ENCODE measurements at places on chromosomes 2 and 18.
A peak's percentile ranks its signal among the peaks of the same experiment; 100 is the strongest.

GRCh38 chr18:52486052-52486451 is 146.1 kb downstream of the DCC start:
- DNase-seq, result no peak

DNA sequence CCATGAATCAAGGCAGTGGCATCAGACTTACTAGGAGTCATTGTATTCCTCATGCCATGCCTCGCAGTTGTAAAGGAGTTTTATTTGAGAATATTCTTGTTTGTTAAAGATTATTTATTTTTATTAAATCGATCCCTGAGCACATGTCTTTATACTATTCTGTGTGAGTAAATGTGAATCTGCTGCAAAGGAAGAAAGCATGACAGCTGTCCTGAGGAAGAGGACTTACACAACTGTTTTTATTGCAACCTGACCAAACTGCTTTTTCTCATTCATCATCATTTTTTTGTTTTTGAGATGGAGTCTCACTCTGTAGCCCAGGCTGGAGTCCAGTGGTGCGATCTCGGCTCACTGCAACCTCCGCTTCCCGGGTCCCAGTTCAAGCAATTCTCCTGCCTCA is 34.1 kb downstream of the INO80D start:
- no peak for DNase-seq

DNA sequence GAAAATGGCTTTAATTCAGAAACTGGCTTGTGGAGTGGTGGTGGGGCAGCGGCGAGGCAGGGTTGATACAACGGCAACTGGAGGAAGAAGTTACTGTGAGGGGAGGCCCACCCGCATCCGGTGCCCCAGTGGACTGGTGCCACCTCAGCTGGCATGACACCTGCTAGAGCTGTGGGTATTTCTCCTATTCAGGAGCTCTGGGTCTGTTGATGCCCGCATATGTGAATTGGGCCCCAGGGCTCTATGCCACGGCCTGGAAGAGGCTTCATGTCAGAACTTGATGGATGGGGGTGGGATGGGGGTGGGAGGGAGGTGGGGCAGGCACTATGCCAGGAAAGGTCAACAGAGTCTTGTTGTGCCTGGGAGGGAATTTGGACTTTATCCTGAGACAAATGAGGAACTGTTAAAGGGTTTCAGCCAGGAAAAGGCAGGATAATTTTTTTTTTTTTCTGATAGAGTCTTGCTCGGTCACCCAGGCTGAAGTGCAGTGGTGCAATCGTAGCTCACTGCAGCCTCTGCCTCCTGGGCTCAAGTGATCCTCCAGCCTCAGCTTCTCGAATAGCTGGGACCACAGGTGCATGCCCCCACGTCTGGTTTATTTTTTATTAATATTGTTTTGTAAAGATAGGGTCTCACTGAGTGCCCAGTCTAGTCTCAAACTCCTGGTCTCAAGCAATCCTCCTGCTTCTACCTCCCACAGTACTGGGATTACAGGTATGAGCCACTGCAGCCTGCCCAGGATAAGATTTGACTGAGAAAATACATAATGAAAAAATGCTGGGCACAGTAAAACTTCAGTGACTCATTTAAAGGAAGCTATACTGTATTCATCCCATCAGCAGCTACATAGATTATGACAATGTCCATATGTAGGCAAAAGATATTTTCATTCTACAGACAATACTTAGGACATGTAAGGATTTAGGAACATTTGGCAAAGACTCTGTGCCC is 52.6 kb downstream of the SH2D6 start:
- no peak for DNase-seq

- peak; percentile 50 for DNase-seq
Observed at GRCh38 chr2:71613953-71614925, 160.9 kb downstream of the DYSF start.

DNA sequence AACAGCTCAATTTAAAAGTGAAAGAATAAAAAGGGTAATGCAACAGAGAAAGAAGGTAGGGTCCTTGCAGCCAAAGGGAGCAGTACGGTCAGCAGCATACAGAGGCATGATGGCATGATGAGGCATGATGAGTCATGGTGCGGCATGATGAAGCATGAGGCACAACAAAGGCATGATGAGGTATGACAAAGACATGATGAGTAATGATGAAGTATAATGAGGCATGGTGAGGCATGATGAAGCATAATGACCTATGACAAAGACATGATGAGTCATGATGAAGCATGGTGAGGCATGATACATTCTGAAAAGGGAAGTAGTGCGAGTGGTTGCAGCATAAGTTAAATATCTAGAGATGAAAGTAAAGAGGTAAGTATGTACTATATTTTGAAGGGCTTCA is 673.2 kb downstream of the TMEM182 start:
- no peak for DNase-seq

GRCh38 chr18:44588508-44588907 is 92.2 kb upstream of the SETBP1 start:
- DNase-seq, result no peak

GRCh38 chr2:10239561-10239967 is 63.1 kb upstream of the HPCAL1 start:
- DNase-seq, result no peak

DNA sequence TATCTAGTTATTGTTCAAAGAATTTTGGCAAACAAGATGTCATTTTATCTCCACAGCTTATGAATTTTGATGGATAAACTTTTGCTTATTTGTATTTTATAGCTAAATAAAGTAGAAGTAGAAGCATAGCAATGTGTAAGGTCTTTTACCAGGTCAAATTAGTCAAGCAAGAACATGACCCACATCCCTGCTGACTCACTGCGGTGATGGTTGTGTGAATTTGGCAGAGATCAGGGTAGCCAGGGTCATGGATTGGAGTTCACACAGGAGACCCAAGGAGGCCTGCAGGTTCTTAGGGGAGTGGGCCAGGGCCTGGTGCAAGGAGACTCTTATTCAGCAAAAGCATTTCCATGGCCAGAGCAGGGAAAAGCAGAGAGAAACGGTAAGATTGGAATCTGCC is 18.7 kb downstream of the SP140 start:
- no peak for DNase-seq

DNA sequence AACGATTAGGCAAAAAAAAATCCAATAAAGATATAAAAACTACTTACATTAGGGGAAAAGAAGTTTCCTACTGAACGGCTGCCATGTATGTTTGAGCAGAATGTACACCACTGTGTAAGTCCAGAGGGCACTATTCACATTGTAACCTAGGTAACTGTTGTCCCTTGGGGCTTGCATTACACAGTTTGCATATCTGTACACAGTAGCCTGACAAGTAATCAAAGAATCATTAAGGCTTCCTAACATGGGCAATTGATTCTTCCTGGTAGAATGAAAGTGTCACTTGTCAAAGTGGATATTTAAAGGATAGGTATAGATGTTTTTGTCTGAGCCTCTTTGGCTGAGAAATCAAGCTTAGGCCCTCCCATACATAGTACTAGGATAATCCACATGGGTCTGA is 39.1 kb downstream of the PLEK start:
- DNase-seq, result no peak

DNA sequence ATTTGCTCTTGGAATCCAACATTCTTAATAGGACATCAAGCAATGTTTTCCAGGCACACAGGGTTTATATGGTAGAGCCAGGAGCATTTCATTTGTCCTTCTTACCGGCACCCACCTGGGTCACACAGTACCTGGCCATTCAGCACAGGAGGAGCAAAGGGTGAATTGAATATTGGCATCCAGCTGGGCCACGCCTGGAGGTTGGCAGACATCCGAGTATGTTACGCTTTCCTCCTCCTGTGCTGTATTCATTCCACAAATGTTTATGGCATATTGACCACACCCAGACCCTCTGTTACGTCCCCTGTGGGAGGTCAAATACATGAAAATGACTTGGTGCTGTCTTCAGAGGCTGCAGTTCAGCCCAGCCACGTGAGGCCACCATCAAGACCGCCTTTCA is 206.2 kb downstream of the RTP5 start:
- no peak for DNase-seq

DNA sequence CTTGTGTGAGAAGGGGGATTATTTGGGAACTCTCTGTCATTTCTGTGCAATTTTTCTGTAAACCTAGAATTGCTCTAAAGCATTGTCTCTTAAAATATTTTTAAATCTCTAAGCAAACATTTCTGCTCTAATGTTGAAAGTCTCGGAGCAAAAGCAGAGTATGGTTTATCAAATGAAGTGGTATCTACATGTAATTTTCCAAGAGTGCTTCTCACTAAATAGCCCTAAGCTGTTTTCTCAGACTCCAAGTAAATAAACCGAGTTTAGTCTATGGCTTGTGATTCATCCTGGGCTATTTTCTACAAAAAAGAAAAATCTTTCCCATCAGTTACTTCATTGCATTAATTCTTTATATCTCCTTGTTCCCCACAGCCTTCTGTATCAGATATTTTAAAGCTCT is 90.8 kb downstream of the METTL4 start:
- no peak for DNase-seq

- no peak for DNase-seq
Observed at GRCh38 chr18:46646468-46646867, 10.6 kb downstream of the LOXHD1 start.

DNA sequence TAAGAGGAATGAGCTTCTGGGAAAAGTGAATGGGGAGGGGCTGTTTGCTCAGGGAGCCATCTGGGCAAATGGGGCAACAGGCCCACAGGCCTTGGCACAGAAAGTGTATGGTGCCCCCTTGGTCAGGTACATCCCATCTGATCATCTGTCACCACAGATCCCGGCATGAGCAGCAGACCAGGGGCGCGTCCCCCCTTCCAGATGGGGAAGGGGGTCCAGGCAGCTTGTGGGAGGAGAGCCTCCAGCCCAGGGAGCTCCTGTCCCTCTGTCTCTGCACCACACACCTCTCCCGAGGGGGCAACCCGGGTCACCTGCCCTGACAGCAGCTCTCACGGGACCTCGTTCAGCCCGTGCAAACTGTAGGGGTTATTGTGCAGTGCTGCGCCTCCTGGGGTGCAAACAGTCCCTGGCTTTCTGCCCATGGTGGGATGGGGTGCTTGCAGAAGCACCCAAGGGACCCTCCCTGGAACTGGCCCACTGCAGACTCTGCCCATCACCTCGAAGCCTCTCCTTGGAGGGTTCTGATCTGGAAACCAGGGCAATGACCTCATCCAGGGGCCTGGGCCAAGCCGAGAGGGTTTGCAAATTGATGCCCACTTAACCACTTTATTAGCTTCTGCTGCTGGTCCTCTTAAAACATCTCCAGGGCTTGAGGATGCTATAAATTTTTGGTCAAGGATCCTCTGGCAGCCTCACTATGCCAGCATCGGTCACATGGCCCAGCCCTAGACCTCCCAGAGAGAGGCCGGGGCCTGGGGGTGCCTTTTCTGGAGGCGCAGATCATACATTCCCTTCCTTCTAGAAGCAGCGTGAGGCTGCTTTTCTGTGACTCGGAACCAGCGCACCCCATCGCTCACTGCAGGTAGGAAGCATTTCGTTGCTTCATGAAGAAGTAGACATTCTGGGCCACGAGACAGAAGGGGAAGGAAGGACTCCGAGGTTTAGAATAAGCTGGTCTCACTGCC is 7.6 kb upstream of the BOK start:
- peak; percentile 54 for DNase-seq

DNA sequence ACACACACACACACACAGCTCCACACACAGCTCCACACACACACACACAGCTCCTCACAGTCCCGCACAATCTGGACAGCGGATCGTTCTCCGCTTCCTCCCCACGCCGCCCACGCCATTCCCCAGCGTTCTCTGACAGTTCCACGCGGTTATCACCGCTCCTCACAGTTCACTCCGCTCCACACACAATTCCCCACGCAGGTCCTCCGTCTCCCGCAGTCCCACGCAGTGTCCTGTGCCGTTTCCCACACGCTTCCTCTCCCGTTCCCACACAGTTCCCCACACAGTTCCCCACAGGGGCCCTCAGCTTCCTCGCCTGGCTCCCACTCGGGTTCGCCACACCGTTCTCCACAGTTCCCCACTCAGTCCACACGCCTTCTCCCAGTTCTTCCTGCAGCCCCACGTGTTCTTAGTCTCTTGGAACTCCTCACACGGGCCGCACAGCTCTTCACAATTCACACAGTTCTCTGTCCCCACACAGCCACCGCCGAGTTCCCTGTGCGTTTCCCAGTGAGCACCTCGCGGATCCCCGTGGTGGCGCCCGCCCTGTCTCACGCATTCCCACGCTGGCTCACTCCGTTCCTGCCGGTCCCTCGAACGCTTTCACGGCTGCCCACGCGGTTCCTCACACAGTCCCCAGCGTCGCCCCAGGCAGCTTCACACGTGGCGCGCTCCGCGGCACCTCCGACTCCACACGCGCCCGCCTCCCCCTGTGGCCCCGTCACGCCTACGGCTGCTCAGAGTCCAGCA is 38.4 kb downstream of the KIF1A start:
- DNase-seq, result no peak

- DNase-seq, result no peak
Observed at GRCh38 chr2:124524155-124524915, 499.2 kb downstream of the CNTNAP5 start.

GRCh38 chr2:151410485-151410834 is 758 bp downstream of the RIF1 start:
- peak; percentile 68 for DNase-seq

- DNase-seq, result no peak
Observed at GRCh38 chr2:19038071-19039015, 320.1 kb downstream of the OSR1 start.

- no peak for DNase-seq
Observed at GRCh38 chr18:468955-469790, 31.3 kb downstream of the COLEC12 start.

- DNase-seq, result no peak
Observed at GRCh38 chr18:78376046-78376445, 603.6 kb upstream of the SALL3 start.

- DNase-seq, result no peak
Observed at GRCh38 chr2:63051042-63051794, 588 bp downstream of the OTX1 start.

DNA sequence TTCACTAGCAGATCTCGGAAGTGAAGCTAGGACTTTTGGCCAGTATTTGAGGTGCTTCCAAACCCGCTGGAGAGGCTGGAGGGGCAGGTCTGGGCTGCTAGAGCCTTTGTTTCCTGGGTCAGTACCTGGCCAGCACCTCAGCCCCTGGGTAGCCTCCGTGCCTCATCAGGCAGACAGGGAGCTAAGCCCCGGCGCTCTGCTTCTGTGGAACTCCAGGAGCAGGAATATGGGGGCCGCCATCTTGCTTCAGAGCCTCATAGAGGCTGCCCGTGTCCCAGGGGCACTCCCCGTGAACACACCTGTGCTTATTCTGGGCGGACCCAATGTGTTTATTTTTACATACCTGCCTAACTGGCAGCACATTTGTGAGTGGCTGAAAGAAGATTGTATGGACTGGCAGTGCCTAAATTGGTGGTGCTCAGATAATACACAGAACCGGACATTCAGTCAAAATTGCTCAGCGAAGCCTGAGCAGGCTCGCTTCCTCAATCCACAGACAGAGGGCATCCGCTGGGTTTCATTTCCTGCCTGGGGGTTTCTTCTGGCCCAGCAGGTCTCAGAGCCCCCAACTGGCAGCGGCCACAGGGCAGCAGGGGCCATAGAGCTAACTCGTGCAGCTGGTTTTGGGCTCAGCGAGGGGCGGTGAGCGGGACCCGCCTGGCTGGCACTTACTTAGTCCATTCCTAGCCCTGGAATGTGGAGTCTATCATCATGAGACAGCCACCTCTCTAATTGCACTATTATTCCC is 176.8 kb upstream of the ALKAL2 start:
- no peak for DNase-seq

GRCh38 chr2:151616760-151617339 is 117.4 kb downstream of the NEB start:
- no peak for DNase-seq

GRCh38 chr2:150081775-150082481 is 405.5 kb downstream of the RND3 start:
- no peak for DNase-seq

GRCh38 chr2:96225016-96225533 is 16.4 kb upstream of the STARD7 start:
- no peak for DNase-seq

GRCh38 chr2:186907897-186908296 is 58.9 kb upstream of the ZSWIM2 start:
- DNase-seq, result no peak

GRCh38 chr2:175817221-175817620 is 184.8 kb downstream of the LNPK start:
- DNase-seq, result no peak
